ENCODE measurements at places on chromosomes 12 and 14.

GRCh38 chr12:105470601-105471000, 140.1 kb downstream of the C12orf75 start:
- no peak overlapping the region for H3K27ac ChIP-seq
- no peaks in the 10 kb centered on the region for H3K27me3 ChIP-seq
- no peaks in the 10 kb centered on the region for H3K4me1 ChIP-seq
- no peak for DNase-seq
- no peaks in the 10 kb centered on the region for H3K36me3 ChIP-seq

- peaks cover 4% of the 10 kb centered on the region for H3K4me1 ChIP-seq
- H3K36me3 ChIP-seq, result no peaks in the 10 kb centered on the region
- no peak overlapping the region for H3K27ac ChIP-seq
- no peaks in the 10 kb centered on the region for H3K27me3 ChIP-seq
- H3K4me3 ChIP-seq, result no peak overlapping the region
- no peak for DNase-seq
Observed at GRCh38 chr12:53424626-53425514, 1.2 kb downstream of the AMHR2 start.

GRCh38 chr14:39454906-39455539, 22.8 kb upstream of the FBXO33 start:
- no peak overlapping the region for H3K27ac ChIP-seq
- no peaks in the 10 kb centered on the region for H3K4me1 ChIP-seq
- DNase-seq, result no peak

GRCh38 chr12:96167492-96167891, 26.7 kb upstream of the ELK3 start:
- H3K4me3 ChIP-seq, result no peak overlapping the region
- no peaks in the 10 kb centered on the region for H3K4me1 ChIP-seq
- no peak overlapping the region for H3K27ac ChIP-seq
- H3K27me3 ChIP-seq, result no peaks in the 10 kb centered on the region

- H3K36me3 ChIP-seq, result no peaks in the 10 kb centered on the region
- no peaks in the 10 kb centered on the region for H3K4me1 ChIP-seq
- no peak overlapping the region for H3K4me3 ChIP-seq
- H3K27me3 ChIP-seq, result no peaks in the 10 kb centered on the region
Observed at GRCh38 chr12:93710574-93710926, 33.4 kb downstream of the CRADD start.

DNA sequence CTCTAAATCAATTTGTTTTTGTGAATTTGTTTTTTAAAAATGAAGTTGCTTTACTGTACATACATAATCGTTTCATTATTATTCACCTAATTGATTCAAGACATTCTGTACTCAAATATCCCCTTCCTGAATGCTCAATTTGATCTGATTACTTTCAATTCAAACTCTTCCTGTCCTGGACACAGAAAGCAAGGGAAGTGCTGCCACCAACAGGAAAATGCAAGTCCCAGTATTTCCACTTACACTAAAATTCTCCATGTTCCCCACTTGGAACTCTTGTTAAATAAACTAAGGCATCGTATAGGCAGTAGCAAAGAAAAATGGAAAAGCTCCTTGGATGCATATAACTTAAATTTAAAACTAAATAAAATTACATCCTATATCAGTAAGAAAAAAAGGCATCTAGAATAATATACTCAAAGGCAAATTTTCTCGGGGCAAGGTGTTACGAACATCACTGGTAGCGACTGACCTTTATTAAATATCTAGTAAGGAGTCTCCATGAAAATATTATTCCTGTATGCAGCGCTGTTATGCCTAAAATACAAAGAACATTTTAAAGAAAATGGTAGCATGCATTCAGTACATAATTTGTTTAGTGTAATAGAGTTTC, 72.0 kb upstream of the DBX2 start:
- no peaks in the 10 kb centered on the region for H3K27me3 ChIP-seq
- H3K4me1 ChIP-seq, result no peaks in the 10 kb centered on the region
- H3K27ac ChIP-seq, result no peak overlapping the region
- no peak overlapping the region for H3K4me3 ChIP-seq

DNA sequence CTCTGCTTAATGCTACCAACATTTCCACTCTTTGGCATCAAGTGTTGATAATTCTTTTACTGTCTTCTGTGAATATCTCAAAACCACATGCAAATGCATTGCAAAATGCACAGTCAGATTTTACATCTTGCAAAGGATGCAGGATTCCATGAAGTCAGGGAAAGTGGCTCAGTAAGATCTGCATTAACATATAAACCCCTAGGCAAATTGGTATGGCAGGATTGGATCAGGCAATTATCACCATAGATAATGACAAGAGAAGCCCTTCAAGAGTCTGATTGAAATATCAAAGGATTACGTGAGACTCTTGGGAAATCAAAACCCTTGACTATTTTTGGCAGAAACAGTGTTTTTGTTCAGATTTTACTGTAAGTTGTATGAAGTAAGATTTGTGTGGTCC, 71.0 kb downstream of the TMTC2 start:
- no peaks in the 10 kb centered on the region for H3K4me1 ChIP-seq
- H3K4me3 ChIP-seq, result no peak overlapping the region
- H3K27me3 ChIP-seq, result no peaks in the 10 kb centered on the region
- H3K36me3 ChIP-seq, result no peaks in the 10 kb centered on the region
- no peak overlapping the region for H3K27ac ChIP-seq
- DNase-seq, result no peak

DNA sequence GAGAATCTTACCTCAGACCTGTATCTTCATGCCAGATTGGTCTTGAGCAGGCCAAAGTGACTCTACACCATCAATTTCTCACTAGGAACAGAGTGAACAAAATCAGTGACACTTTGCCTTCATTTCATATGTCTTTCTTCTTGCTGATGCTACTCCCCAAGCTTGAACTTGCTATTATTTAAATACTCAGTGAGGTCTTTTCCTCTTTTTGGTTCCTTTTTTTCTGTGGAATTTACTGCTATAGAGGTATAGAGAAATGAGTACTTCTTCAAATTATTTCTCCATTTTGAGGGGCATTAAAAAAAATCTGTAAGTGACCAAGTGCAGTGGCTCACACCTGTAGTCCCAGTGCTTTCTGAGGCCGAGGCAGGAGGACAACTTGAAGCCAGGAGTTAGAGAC, at the start of gene GPR33:
TSS of gene GPR33 (minus strand) at position 154 of the 400 bp plus-strand sequence. CDS start 4,074 bp downstream, outside the sequence.
- no peaks in the 10 kb centered on the region for H3K36me3 ChIP-seq
- DNase-seq, result no peak
- no peak within 1 kb of the TSS for H3K27ac ChIP-seq
- H3K27me3 ChIP-seq, result no peaks in the 10 kb centered on the region

DNA sequence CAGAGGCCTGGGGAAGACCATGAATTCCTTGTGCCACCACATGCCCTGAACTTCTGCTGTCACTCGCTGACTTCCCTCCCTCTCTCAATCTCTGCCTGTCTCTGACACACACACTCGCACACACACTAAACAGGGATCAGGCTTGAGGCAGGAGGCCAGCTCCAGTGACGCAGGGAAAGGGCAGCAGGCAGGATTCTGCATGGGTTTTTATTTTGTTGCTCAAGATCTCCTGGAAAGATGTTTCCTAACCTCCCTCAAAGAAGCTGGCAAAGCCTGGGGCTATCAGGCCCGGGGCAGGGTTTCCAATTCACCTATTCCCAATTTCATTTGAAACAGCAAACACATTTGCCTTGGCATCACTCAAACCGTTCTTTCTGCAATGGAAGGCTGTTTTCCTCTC, 27.7 kb upstream of the PEX5 start:
- H3K4me3 ChIP-seq, result no peak overlapping the region
- peaks cover 8% of the 10 kb centered on the region for H3K4me1 ChIP-seq
- DNase-seq, result no peak
- H3K27me3 ChIP-seq, result no peaks in the 10 kb centered on the region
